ENCODE measurements at places on chromosomes 2 and 18. TPM values are rescaled to one million over a fixed set of nuclear protein-coding genes. Genes with fewer than 3 reads are reported as not detected.

GRCh38 chr2:86053166-86053565 lies 52.5 kb downstream of the POLR1A start:
- DNase-seq = no peak

- DNase-seq = peak; percentile 62
These were observed 86.2 kb downstream of the METTL8 start for GRCh38 chr2:171347591-171348032.

DNA sequence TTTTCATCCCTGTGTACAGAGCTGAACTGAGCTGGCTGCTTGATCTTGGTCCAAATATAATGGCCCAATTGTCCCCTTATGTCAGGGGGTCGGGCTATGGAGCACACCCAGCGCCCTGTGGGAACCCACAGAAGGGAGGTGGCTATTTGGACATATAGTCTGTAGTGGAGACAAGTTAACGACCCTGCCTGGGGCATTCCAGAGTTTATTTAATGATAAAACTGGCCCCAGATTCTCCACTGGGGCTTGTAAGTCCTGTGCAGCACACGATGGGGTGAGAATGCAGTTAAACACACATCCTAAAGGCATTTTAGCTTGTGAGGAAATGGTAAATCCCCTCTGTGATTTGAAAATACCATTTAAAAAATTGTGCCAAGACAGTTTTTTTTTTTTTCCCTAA lies 72.9 kb downstream of the QPCT start:
- DNase-seq = no peak

DNA sequence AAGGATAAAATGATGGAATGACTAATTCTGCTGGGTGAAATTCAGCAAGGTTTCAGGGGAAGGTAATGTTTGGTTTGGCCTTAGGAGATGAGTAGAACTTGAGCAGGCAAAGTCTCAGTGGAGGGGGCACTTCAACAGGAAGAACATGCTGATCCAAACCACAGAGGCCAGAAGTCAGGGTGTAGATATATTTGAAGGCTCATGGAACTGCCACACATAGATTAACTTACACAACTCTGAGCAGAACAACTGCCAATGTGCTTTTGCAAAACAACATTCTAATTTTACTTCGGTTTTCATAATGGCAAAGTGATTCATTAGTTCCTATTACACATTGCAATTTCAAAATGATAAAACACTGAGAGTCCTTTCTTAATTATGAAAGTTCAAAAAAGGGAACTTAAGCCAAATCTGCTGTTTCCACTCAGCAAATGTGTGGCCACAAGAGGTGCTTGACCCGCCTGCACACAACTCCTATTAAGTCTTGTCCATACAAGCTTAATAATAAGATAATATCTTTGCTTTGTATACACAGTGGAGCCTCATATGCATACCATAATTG lies 284.8 kb downstream of the MREG start:
- no peak for DNase-seq

GRCh38 chr2:207039225-207039624 lies 99.9 kb downstream of the CPO start:
- DNase-seq = no peak

DNA sequence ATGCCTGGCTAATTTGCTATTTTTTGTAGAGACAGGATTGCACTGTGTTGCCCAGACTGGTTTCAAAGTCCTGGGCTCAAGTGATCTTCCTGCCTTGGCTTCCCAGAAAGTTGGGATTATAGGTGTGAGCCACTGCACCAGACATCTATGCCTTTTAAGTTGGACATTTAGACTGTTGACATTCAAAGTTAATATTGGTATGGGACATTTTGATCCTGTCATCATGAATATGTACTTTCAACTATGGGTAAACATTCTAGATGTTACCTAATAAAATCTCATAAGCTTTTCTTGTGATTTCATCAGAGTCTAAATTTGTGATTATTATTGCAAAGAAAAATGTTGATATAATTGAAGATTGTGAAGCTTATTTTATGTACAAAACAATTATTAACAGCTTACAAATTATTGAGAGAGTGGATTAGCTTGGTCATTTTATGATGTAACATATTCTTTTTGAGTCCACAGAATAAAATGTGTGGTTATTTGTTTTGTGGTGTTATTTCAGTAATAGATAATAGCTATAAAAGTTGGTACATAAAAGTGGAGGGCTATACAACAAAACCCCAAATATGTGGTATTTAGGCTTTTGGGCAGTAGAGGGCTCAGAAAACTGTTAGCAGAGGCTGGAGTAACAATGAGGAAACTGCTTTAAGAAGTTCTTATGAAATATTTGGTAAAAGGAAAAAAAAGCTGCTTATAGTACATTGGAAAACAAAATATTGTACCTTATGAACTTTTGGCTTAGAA lies 41.4 kb downstream of the STARD6 start:
- no peak for DNase-seq

CROCC2 gene
- total RNA-seq = not detected

All from tongue (tissue), 3 donors.